Right lung (tissue), 10 donors: ENCODE measurements at places on chromosomes 1 and 21.

DNA sequence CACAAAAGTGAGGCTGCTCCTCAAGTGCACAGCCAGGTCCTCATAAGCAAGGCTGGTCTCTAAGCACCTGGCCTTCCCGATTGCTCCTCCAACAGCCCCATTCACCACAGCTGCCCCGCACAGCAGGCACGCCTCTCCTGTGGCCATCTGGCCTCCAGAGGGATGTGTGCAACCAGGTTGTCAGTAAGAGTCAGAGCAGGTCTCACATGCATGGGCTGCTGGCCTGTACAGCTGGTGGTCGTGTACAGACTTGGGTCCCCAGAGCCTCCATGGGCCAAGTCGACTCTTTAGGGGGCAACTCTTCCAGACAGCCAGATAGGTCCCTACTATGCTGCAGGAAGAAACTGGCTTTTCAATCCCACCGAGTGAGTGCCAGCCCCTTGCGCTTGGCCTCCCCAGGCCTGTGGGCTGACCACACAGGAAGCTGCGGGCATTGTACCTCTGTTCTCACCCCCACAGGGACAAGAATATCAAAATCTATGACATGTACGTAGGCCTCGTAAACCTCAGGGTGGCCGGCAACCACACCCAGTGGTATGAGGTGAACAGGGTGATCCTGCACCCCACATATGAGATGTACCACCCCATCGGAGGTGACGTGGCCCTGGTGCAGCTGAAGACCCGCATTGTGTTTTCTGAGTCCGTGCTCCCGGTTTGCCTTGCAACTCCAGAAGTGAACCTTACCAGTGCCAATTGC, 1.4 kb downstream of the PRSS38 start:
- no peak for DNase-seq

GRCh38 chr1:17690906-17691634, 64.1 kb upstream of the ACTL8 start:
- DNase-seq, result no peak

DNA sequence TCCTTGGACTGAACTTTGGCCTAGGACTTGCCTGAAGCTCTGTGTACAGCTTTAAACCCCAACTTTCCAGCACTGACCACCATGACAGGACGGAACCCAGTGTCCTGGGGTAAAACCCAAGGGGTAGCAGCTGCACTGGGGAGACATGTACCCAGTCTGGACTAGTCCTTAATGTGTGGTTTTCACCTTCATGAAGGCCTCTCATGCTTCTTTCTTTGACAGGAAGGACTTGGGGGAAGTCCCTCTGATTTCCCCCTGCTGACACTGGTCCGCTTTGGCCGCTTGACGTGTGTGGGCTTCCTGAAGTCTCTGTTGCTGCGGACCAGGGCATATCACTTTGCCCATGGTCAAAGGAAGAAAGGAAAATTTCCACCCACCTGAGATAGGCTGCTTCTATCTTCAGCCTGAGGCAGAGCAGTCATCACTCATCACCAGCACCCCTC, 66.3 kb upstream of the PRDX6 start:
- no peak for DNase-seq

DNA sequence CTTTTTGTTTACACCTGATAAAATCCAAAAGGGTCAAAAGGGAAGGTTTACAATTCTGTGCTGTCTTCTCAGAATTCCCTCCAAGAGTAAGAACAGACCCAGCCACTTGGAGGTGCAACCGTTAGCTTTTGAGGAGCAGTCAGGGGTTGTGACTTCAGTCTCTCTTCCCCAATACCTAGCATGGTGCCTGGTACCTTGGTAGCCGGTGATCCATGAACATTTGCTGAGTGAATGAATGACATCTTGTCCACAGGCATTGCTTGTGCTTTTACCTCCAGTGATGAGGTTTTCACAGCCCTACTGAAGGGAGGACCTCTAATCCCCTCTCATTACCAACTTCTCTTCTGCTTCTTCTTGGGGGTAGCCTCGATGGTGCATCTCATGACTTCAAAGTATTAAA, 11.7 kb downstream of the GFI1 start:
- DNase-seq, result no peak

GRCh38 chr1:185419718-185420117, 102.7 kb upstream of the IVNS1ABP start:
- DNase-seq, result no peak

DNA sequence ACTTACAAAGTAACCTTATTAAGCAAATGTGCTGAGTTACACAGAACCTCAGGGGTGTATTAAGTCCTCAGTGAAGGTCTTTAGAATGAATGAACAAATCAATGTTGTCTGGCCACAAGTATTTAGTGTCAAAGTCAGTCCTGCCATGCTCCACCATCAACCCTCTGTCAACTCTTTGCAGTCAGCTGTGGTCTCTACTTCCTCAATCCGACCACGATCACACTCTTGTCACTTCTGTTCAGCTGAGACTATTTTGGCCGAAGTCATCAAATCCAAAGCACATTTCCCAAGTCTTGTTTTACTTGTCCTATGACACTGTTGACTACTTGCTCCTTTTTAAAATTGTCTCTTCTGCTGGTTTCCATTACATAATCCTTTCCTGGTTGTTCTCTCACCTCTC, 173.5 kb downstream of the ST6GALNAC5 start:
- no peak for DNase-seq

- no peak for DNase-seq
These were observed 6.2 kb downstream of the CORT start for GRCh38 chr1:10456048-10456447.

GRCh38 chr1:147491098-147491497, 50.2 kb upstream of the BCL9 start:
- no peak for DNase-seq

- peak; percentile 67 for DNase-seq
These were observed at the start of gene ANKRD35 for GRCh38 chr1:145885738-145886287. TSS of gene ANKRD35 (minus strand) at chr1:145885866. CDS start at chr1:145885758, 108 bp downstream.

GRCh38 chr1:234212764-234213657, 160.2 kb upstream of the COA6 start:
- DNase-seq, result peak; percentile 11

DNA sequence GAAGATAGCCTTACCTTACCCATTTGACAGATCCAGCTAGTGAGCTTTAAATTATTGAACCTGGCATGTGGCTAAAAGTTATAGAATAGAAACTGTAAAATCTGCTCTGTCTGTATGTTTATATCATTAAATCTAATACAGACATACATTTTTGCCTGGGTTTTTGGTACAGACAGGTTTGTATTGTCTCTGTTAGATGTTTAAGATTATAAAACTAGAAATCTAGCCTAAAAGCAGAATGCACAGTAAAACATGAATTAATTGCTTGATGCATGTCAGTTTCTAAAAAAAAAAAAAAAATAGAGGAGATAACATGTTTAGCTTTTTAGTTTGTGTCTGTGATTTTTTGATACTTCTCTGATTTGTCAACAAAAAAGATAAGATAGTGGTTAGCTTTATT, 477.6 kb upstream of the LRRC7 start:
- DNase-seq, result no peak

DNA sequence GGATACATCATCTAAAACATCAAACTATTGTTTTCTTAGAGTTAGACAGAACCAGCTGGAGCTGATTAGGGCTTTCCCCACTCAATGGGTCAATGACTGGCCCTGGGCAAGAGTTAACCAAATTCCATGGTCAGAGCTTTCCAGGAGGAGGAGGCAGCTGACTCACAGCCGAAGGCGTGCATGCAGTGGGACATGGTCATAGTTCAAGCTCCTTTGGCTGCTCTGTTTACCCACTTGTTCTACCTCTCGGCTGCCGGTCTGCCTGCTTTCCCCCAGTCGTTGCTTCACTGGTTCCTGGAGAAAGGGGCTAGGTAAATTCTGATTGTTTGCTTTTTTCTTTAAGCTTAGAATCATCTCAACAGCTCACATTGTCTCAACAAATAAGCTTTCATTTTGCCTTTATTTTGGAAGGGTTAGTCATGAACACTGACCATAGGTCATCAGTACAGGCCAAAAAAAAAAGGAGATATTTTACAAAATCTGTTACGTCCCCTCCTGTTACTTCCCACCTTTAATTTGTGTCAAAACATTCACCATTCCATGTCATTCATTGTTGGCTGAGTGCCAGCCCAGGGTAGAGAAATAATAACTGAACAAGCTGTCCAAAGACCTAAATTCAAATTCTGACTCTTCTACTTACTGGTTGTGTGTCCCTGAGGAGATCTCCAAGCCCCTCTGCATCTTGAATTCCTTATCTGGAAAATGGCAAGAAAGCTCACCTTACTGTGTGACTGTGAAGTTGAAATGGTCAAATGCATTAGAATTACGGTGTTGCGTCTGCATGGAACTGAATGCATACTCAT, 12.0 kb downstream of the MAB21L3 start:
- DNase-seq, result no peak

GRCh38 chr1:71015745-71016144, 31.9 kb downstream of the PTGER3 start:
- DNase-seq, result no peak

DNA sequence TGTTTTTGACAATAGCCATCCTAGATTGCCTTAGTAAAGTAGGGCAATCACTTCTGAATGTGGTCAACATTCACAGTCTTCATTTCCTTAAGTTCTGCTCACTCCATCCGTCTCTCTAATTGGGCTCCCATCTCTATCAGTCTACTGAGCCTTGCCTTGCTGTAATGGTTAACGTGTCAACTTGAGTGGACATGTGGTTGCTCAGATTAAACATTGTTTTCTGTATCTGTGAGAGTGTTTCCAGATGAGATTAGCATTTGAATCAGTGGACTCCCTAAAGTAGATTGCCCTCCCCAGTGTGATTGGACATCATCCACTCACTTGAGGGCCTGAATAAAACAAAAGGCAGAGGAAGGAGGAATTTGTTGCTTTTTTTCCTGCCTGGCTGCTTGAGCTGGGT, 26.4 kb downstream of the C1orf216 start:
- no peak for DNase-seq

DNA sequence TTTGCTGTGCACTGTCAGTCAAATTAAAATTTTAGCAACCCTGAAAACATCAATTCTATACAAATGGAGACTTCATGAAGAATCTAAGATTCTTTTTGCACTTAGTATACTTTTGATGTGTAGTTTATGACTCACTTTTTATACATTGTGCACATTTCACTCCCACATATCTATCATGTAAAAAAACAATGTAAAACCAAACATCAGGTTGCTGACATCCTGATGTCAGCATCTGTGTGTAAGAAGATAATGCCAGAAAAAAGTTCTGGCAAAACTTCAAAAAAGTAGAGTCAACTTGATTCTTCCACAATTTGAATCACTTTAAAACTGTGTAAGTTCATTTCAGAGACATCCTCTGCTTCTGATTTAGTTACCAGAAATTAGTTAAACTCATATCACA, 115.7 kb downstream of the CENPF start:
- no peak for DNase-seq

- DNase-seq, result no peak
These were observed 52.9 kb downstream of the MATN1 start for GRCh38 chr1:30670240-30671060.

- no peak for DNase-seq
These were observed 2.8 kb downstream of the DOP1B start for GRCh38 chr21:36159356-36159921.

DNA sequence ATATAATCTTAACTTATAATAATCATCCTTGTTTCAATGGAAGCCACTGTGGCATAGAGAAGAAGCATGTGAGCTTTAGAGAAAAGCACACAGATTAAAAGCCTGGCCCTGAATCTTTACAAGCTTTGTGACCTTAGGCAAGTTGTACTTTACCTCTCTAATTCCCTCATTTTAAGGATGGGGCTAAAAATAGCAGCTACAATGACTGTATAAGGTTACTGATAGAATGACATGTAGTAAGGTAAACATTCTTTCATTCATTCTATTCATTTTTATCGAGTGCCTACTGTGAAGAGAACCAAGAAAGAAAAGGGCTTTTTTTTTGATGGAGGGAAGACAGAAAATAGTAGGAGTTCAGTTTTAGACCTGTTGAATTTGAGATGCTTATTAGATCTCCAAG, 25.6 kb downstream of the CDKN2C start:
- DNase-seq, result no peak

GRCh38 chr1:47229031-47229885, 2.8 kb downstream of the TAL1 start:
- no peak for DNase-seq

- DNase-seq, result no peak
These were observed 53.7 kb upstream of the HMCN1 start for GRCh38 chr1:185680453-185680852.

DNA sequence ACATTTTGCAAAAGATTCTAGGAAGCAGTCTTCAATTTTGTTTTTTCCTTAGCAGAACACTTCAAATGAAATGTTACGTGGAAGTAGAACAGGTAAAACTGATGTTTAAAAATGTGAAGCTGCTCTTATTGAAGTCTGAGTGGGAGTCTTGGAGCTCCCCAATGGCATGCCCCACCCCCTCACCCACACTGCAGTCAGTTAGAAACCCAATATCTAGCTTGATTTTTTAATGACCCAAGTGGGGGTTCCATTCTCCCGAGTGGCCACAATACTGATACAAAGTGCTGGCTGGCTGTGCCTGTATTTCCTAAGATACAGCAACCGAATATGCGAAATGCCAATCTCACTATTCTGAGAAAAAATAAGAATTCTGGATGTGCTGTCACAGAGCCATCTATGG, 31.3 kb downstream of the GPR3 start:
- DNase-seq, result no peak

DNA sequence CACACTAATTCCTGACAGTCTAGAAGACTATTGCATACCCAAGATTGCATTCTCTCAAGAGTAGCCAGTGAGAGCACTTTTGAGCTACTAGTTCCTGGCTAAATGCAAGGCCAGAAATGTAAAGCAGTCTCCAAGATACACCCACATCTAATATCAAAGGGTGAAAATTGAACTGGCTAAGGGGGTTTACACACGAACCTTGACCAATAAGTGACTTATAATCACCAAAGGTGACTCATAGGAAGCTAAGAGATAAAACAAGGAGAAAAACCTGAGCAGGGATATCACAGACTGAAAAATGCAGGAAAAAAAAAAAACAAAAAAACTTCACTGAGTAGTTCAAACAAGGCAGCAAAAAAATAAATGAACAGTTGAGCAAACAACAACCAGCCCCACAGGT, 172.2 kb upstream of the RRP15 start:
- DNase-seq, result no peak

DNA sequence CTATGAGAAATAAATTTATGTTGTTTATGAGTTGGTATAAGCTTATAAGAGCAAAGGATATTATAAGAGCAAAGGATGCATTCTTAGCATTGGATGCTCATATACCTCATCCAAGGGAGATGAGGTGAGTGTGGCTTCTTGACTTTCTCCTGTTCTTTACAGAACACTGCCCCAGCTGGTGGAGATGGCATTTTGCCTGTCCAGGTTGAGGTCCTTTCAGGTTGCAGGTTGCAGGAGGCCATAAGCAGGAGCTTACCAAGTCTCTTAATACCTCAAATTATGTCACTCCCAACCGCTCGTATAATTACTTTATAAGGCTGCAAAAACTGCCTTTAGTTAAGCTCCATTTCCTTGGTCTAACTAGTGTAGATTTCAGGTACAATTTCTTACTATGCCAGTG, 66.7 kb downstream of the RPE65 start:
- no peak for DNase-seq

- no peak for DNase-seq
These were observed 221.1 kb downstream of the KCNJ6 start for GRCh38 chr21:37695111-37695510.

GRCh38 chr21:43866260-43866629, 1.2 kb downstream of the AGPAT3 start:
- no peak for DNase-seq

- no peak for DNase-seq
These were observed 83.1 kb upstream of the HAO2 start for GRCh38 chr1:119285482-119285881.
